Stromal cell of bone marrow (primary cell): ENCODE measurements at places on chromosomes 3 and 15.

- DNase-seq = no peak
These were observed 9.4 kb downstream of the BTLA start for GRCh38 chr3:112489674-112490479.

- DNase-seq = peak; percentile 73
These were observed 152.3 kb downstream of the IGF1R start for GRCh38 chr15:98800437-98801233.

GRCh38 chr3:127853681-127854080 is 31.4 kb upstream of the MGLL start:
- no peak for DNase-seq

DNA sequence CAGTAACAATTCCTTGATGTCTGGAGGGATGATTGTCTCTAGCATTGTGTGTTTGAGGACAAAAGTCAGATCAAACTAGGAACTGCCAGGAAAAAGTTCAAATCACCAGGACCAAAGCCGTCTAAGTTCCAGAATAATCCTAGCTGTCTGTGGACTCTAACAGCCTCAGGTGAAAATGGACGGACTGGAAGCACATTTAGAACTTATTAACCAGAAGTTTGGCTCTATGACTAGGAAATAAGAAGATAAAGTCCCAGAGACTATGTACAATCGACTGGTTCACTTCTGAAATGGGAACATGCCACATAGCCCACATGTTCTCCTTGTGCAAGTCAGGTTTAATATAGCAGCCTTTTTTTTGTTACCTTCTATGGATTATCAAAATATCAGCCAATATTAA is 50.6 kb upstream of the SGO1 start:
- DNase-seq = no peak

- DNase-seq = no peak
These were observed 161.1 kb upstream of the TOPAZ1 start for GRCh38 chr3:44080474-44081072.

GRCh38 chr15:94524565-94524964 is 293.2 kb downstream of the MCTP2 start:
- no peak for DNase-seq

DNA sequence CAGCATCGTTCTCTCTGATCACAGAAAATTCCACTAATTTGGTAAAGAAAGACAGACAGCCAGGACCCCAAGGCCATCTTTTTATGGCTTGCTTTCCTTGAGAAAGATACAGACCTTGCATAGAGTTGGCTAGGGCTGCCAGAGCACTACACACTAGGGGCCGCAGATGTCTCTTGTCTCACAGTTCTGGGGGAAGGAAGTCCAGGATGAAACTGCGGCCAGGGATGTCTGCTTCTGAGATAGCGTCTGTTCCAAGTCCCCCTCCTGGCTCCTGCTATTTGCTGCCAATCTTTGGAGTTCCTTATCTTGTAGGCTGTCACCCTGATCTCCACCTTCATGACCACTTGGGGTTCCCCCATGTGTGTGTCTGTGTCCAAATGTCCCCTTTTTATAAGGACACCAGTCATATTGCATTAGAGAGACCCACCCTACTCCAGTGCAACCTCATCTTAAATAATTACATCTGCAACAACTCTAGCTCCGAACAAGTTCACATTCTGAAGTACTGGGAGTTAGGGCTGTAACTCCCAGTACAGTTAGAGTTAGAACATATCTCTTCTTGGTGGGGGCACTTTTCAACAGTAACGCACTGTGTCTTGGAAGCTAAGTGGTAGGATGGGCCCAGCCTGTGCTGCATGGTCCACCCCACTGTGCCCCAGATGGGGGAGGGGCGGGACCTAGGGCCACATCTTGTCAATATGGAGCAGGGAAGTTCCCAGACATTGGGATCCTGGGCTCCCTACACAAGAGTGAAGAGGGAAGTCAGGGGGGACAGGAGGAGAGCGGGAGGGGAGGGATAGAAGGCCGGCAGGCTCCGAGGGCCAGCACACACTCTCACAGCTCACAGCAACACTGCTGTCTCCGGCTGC is 42.2 kb downstream of the KLF15 start:
- no peak for DNase-seq

DNA sequence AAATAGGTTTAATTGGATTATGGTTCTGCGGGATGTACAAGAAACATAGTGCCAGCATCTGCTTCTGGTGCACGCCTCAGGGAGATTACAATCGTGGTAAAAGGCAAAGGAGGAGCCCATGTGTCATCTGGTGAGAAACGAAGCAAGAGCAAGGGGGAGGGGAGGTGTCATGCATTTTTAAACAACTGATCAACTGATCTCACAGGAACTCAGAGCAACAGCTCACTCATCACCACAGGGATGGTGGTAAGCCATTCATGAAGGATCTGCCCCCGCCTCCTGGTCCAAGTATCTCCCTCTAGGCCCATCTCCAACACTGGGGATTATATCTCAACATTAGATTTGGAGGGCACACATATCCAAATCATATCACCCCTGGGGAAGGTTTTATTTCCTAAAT is 42.1 kb upstream of the FGF7 start:
- no peak for DNase-seq

GRCh38 chr15:67865766-67866165 is 25.9 kb upstream of the RNU6-1 start:
- no peak for DNase-seq

- DNase-seq = no peak
These were observed 255.6 kb downstream of the FOXP1 start for GRCh38 chr3:71327936-71328335.

DNA sequence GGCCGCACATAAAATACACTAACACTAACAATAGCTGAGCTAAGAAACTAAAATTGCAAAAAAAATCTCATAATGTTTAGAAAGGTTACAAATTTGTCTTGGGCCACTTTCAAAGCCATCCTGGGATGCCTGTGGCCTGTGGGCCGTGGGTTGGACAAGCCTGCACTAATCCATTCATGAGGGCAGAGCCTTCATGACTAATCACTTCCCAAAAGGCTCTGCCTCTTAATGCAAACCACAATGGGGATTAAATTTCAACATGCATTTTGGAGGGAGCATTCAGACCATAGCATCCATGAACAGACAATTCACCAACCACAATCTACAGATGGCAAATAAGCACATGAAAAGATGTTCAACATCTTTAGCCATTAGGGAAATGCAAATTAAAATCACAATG is 128.2 kb downstream of the SUCLG2 start:
- DNase-seq = peak; percentile 94

- DNase-seq = no peak
These were observed 175.0 kb downstream of the PDZRN3 start for GRCh38 chr3:73449774-73450173.

DNA sequence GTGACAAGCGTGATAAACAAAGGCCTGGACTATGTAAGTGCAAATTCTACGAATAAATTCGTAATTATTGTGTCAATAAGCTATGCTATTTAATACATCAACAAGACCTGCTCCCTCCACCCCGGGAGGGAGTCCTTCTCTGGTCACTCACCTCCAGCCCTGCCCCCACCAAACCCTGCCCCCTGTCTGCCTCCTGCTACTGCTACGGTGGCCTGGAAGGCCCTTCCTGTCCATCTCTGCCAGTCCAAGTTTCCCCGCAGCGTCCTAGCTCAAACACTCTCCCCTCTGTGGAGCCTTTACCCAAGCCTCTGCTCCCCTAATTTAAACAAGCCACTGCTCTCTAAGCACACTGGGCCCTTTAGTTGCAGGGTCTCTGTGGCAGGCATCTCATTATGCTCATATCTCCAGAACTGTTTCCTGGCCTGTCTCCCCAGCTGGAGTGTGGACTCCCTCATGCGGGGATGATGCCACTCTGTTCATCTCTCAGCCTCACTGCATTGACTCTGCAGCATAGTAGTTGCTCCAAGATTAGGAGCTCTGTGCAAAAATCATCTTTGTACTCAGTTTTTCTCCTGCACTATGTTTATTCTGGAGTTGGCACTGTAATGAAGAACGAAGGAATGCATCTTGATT is 241.2 kb downstream of the NTRK3 start:
- no peak for DNase-seq

DNA sequence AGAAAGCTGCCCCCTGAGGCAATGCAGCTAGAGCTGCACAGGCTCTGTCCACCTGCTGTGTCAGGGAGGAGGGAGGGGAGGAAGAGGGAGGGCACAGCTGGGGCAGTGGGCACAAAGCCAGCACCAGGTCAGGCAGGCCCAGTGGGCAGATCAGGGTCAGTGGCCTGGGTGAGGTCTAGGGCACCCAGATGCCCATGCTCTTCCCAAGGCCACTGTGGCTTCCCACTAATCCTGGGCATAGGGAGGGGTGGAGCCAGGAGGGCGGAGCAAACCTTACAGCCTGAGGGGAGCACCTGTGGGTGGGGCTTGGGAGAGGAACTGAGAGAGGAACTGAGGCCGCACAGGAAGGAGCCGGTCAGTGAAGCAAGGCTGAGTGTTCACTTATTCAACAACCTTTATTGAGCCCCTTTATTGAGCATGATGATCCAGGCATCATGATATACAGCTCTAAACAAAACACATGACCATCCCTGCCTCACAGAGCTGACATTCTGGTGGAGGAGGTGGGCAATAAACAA is 55.0 kb downstream of the RHCG start:
- no peak for DNase-seq

GRCh38 chr3:188817935-188818269 is 353.9 kb upstream of the TPRG1 start:
- no peak for DNase-seq

DNA sequence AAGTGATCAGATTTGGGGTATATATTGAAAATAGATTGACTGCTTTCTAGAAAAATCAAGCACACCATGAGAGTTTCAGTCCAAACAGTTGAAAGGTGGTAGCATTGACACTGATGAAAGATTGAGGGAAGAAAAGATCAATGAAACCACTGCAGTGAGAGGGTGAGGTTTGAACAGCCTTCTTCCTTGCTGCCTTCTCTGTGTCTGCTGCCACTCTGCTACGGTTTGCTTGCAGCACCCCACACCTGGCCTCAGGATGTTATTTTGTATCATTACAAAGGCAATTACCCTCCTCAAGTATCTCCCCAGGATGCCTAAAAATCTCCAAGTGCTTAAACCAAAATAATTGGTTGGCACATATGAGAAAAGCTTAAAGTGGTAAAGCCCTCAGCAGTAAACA is 683.6 kb upstream of the ARPP21 start:
- DNase-seq = no peak

- DNase-seq = peak; percentile 96
These were observed 68.8 kb downstream of the CTNNB1 start for GRCh38 chr3:41267975-41268640.

DNA sequence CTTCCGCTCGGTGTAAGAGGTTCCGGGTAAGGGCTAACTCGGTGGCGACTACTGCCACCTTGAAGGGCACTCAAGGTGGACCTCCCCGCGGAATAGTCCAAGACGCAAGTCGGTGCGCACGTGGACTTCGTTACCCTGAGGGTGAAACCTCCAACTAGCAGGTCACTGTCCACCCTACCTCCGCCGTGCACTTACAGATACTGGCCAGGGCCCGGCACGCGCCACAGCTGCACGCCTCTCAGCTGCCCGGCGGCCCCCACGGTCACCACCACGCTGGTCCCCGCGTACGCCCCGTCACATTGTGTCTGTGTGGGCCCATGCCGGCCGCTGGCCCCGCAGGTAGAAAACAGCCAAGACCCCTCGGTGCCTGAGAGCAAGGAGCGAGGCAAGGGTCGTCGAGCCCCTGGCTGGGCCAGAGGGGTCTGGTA is 1.1 kb downstream of the LTK start:
- no peak for DNase-seq

- no peak for DNase-seq
These were observed 59.5 kb upstream of the ZNF148 start for GRCh38 chr3:125434582-125435011.

DNA sequence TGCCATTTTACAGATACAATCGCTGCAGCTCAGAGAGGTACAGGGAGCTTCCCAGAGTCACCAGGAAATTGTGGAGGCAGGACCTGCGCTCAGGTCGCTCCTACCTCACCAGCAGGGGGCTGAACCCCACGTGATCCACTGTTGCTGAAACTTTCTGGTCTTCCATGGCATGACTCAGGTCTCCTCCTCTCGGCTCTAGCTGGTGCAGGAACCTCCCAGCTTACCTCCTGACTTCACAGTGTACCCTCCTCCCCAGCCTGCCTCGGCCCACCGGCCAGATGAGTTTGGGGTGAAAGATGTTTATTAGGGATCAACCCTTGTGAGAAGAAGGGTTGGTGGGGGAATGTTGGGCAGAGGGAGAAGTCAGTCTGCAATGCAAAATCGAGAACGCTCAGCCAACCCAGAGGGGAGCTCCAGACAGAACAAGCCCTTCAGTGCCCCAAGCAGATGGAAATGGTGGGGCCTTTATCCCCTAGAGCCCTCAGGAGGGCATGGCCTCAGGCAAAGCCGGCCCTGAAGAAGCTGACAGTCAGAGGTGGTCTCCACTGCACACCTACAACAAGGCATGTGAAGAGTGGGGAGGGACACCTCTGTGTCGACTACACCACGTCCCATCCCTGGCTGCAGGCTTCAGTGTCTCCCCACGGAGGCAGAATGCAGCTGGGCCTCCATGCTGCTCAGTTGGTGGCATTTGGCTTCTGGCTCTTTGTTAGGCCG is 118.6 kb upstream of the PRR20G start:
- no peak for DNase-seq

DNA sequence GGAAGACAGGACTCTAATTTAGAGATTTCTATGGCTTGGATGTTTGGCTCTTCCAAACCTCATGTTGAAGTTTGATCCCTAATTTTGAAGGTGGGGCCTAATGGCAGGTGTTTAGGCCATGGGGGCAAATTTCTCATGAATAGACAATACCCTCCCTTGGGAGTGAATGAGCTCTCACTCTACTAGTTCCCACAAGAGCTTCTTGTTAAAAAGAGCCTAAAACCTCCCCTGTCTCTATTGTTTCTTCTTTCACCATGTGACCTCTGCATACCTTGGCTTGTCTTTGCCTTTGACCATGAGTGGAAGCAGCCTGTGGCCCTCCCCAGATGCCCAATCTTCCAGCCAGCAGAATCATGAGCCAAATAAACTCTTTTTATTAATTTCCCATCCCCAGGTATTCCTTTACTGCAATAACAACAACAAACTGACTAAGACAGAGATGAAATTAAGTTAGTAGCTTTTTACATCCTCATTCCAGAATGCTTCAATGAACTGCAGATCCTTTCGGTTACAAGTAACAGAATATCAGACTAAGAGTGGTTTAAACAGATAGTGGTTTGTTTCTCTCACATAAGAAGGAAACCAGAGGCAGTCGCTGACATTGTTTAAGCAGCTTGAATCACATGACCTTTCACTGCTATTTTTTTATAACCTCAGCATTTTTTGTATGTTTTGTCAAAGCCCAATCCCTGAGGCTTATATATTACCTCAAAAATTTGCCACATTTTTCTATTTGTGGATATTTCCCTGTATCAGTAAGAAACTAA is 1013.3 kb upstream of the SEMA6D start:
- no peak for DNase-seq

- no peak for DNase-seq
These were observed 20.9 kb downstream of the IL12A start for GRCh38 chr3:160009525-160009924.

DNA sequence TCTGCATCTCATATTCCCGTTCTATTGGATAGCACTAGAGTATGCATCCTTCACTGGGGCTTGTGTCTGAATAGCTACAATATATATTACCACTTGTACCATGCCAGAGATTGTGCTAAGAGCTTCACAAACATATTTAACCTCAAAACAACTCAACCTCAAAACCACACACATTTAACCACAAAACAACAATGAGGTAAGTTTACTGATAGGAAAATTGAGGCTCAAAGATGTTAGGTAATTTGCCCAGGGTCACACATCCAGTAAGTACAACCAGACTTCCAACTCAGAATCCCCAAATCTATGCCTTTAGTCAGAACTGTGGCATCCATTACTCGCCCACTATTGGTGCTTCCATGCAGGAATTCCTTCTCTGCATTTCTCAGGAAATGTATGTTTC is 220.0 kb downstream of the FAM43A start:
- no peak for DNase-seq

GRCh38 chr15:49313650-49314049 is 109.4 kb upstream of the FGF7 start:
- DNase-seq = peak; percentile 72
